ENCODE measurements at places on chromosomes 1 and 21. TPM values are rescaled to one million over a fixed set of nuclear protein-coding genes. Genes with fewer than 3 reads are reported as not detected.

SMIM11 gene
- total RNA-seq: 2.1 TPM

CLDN8 gene
- total RNA-seq: not detected

BTBD8 gene
- 2.0 TPM for total RNA-seq

AADACL4 gene
- total RNA-seq: not detected

LRRC39 gene
- total RNA-seq: 1.3 TPM

IGSF21 gene
- not detected for total RNA-seq

XKR8 gene
- 14.1 TPM for total RNA-seq

GPR37L1 gene
- not detected for total RNA-seq

PALMD gene
- not detected for total RNA-seq

ANXA9 gene
- total RNA-seq: 0.10 TPM

DNAJC11 gene
- total RNA-seq: 17.3 TPM

TAS1R1 gene
- 0.10 TPM for total RNA-seq

TMEM35B gene
- total RNA-seq: 4.3 TPM

TNFSF4 gene
- 14.3 TPM for total RNA-seq

PDE9A gene
- total RNA-seq: 3.0 TPM

RAB7B gene
- total RNA-seq: 0.10 TPM

VPS13D gene
- total RNA-seq: 52.4 TPM

PLEKHM2 gene
- total RNA-seq: 70.7 TPM

HCRTR1 gene
- total RNA-seq: not detected

SPRR2A gene
- not detected for total RNA-seq

STXBP3 gene
- 98.9 TPM for total RNA-seq

CBR3 gene
- 4.1 TPM for total RNA-seq

MRAP gene
- total RNA-seq: not detected

KCNK2 gene
- 0.10 TPM for total RNA-seq

CA6 gene
- 0.63 TPM for total RNA-seq

TRIM45 gene
- total RNA-seq: 0.21 TPM

OR2T29 gene
- not detected for total RNA-seq

S100B gene
- 20.8 TPM for total RNA-seq

OR2L3 gene
- total RNA-seq: not detected

AGBL4 gene
- total RNA-seq: 0.10 TPM

STIL gene
- 4.9 TPM for total RNA-seq

SLC45A1 gene
- not detected for total RNA-seq

HES4 gene
- total RNA-seq: 3.6 TPM

TINAGL1 gene
- not detected for total RNA-seq

UTP25 gene
- total RNA-seq: 9.3 TPM

NBPF4 gene
- total RNA-seq: not detected

CD1B gene
- 0.52 TPM for total RNA-seq

TMEM53 gene
- 0.52 TPM for total RNA-seq

OR2L2 gene
- total RNA-seq: under 0.01 TPM

CYP4A22 gene
- not detected for total RNA-seq

PROK1 gene
- not detected for total RNA-seq

UBXN10 gene
- 0.52 TPM for total RNA-seq

LCE2B gene
- total RNA-seq: not detected

RAB25 gene
- total RNA-seq: 0.21 TPM

BEND5 gene
- total RNA-seq: 5.1 TPM

C1orf116 gene
- total RNA-seq: 0.63 TPM

OR6N1 gene
- total RNA-seq: under 0.01 TPM

NPHS2 gene
- not detected for total RNA-seq

OR4F16 gene
- not detected for total RNA-seq

YIPF1 gene
- total RNA-seq: 11.4 TPM

OR2L13 gene
- total RNA-seq: 0.21 TPM

UBE2U gene
- not detected for total RNA-seq

GBP6 gene
- total RNA-seq: 0.21 TPM

HSD3B1 gene
- total RNA-seq: not detected

KIF21B gene
- total RNA-seq: 41.1 TPM

XCL1 gene
- 1.7 TPM for total RNA-seq

DNALI1 gene
- 0.21 TPM for total RNA-seq

STUM gene
- not detected for total RNA-seq
